Esophagus squamous epithelium (tissue), 5 donors: ENCODE measurements at places on chromosomes 12 and 14. TPM values are rescaled to one million over a fixed set of nuclear protein-coding genes. Genes with fewer than 3 reads are reported as not detected.

GRCh38 chr12:94222351-94223084 lies 74.1 kb downstream of the PLXNC1 start:
- peaks cover 17% of the 10 kb centered on the region for H3K27me3 ChIP-seq
- no peak for DNase-seq
- H3K4me3 ChIP-seq: no peak overlapping the region

- no peaks in the 10 kb centered on the region for H3K27me3 ChIP-seq
- H3K4me1 ChIP-seq: no peaks in the 10 kb centered on the region
- H3K36me3 ChIP-seq: no peaks in the 10 kb centered on the region
- H3K4me3 ChIP-seq: no peak overlapping the region
- no peak for DNase-seq
- no peak overlapping the region for H3K27ac ChIP-seq
These were observed 170.3 kb downstream of the GRIN2B start for GRCh38 chr12:13811061-13811460.

GRCh38 chr14:104582662-104583061 lies 3.1 kb downstream of the C14orf180 start:
- no peaks in the 10 kb centered on the region for H3K4me1 ChIP-seq
- no peaks in the 10 kb centered on the region for H3K36me3 ChIP-seq
- peaks cover 98% of the 10 kb centered on the region for H3K27me3 ChIP-seq

DNA sequence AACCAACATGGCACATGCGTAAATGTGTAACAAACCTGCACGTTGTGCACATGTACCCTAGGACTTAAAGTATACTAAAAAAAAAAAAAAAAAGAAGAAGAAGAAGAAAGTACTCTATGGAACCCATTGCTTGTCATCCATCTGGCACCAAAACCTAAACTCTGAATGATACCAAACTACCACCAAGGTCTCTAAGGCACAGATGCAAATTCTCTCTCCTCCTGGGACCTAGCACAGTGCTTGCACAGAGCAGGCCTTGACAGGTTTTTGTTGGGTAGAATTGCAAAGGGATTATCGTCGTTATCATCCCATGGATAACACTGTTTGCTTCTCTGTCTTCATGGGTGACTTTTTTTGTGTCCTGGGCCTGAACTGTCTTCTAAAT lies 13.2 kb upstream of the LGALS3 start:
- H3K27ac ChIP-seq: no peak overlapping the region
- H3K4me3 ChIP-seq: no peak overlapping the region
- H3K36me3 ChIP-seq: no peaks in the 10 kb centered on the region
- H3K27me3 ChIP-seq: no peaks in the 10 kb centered on the region
- DNase-seq: no peak

DNA sequence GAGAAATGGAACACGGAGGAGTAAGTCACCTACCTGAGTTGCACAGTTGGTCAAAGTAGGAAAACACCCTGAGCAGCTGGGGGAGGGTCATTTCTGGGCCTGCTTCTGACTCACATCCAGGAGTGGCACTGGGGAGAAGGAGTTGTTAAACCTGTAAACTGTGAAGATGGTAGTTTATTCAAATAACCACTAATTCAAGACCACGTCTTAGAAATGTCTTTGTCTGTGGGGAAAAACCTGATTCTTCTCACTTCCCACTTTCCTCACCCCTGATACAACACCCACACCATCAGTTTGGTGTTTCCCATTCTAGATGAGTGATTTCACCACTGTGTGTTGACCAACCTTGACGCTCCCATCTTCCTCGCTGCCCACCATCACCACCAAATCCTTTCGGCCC lies 207.1 kb downstream of the ANO4 start:
- H3K4me3 ChIP-seq: no peak overlapping the region
- no peaks in the 10 kb centered on the region for H3K36me3 ChIP-seq
- H3K27ac ChIP-seq: no peak overlapping the region
- no peaks in the 10 kb centered on the region for H3K4me1 ChIP-seq
- H3K27me3 ChIP-seq: no peaks in the 10 kb centered on the region

- no peak overlapping the region for H3K4me3 ChIP-seq
- H3K27me3 ChIP-seq: no peaks in the 10 kb centered on the region
- peaks cover 49% of the 10 kb centered on the region for H3K36me3 ChIP-seq
These were observed 6.6 kb upstream of the NOP2 start for GRCh38 chr12:6574576-6575295.

GRCh38 chr12:11757531-11757930 lies 108.1 kb downstream of the ETV6 start:
- peak overlapping the region; percentile 64 for H3K27ac ChIP-seq
- H3K4me1 ChIP-seq: peaks cover 70% of the 10 kb centered on the region
- no peak overlapping the region for H3K4me3 ChIP-seq
- H3K27me3 ChIP-seq: no peaks in the 10 kb centered on the region
- no peak for DNase-seq
- no peaks in the 10 kb centered on the region for H3K36me3 ChIP-seq

DNA sequence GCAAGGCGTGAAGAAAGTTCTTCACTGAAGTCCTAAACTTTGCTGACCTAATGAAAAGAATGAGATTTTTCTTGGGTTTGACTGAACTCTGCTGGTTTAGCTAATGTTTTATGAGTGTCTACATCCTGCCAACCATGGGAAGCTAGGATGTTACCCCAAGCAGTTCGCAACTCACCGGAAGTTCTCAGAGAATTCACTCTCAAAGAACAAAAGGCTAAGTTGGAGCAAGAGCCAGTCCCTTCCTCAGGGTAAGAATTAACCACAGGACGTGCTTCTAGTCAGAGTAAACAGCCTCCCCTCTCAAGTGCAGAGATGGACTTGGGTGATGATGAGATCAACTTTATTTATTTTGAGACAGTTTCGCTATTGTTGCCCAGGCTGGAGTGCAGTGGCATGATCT lies 37.3 kb downstream of the TCHP start:
- H3K36me3 ChIP-seq: peaks cover 69% of the 10 kb centered on the region
- no peak for DNase-seq
- no peaks in the 10 kb centered on the region for H3K27me3 ChIP-seq
- H3K4me3 ChIP-seq: no peak overlapping the region
- H3K27ac ChIP-seq: no peak overlapping the region

GRCh38 chr14:25520821-25521220 lies 470.9 kb upstream of the STXBP6 start:
- no peak overlapping the region for H3K4me3 ChIP-seq
- no peaks in the 10 kb centered on the region for H3K27me3 ChIP-seq
- H3K27ac ChIP-seq: no peak overlapping the region
- no peaks in the 10 kb centered on the region for H3K4me1 ChIP-seq

DNA sequence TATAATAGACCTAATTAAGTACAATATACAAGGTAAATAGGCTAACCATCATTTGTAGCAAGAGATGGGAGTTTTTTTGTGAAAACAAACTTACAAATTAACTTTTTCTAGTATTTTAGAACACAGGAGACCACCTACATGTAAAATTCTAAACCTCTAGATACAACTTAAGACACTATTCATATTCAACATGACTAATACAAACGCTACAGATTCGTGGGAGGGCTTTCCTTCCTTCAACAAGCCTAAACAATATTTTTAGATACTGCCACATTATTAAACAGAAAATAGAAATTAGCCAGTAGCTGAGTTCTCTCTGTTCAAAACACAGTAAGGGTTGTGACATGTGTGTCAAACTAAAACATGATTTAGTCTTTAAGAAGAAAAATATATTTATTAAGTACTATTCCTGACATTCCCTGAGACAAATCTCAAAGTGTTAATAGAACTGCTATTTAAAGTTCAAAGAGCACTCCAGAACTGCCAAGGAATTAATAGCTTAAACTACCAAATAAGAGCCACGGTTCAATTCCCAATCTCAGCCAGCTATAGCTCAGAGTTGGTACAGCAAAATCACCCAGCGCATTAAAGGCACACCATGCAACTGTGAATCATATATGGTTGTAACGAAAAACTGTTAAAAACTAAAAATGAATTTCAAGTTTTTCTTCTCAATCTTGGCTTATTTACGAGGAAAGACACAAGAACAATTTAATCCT lies 10.7 kb downstream of the MED13L start:
- no peaks in the 10 kb centered on the region for H3K27me3 ChIP-seq
- H3K27ac ChIP-seq: no peak overlapping the region
- H3K4me1 ChIP-seq: peaks cover 45% of the 10 kb centered on the region

DNA sequence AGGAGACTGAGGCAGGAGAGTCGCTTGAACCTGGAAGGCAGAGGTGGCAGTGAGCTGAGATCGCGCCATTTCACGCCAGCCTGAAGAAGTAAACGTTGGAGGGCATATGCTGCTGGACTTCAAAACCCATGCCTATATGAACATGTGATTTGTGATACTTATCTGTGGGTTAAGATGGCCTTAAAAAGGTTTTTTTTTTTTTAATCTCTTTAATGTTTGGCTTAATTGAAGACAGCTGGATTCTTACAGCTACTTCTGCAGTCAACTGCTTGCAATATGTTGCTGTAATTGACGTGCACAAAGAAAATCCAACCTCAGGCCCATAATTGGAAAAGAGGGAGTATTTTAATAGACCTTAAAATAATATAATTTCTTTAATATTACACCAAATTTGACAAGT lies 1.5 kb upstream of the B3GNT4 start:
- DNase-seq: no peak
- H3K27ac ChIP-seq: no peak overlapping the region

TMEM229B gene
- 0.30 TPM for total RNA-seq

KRT6C gene
- total RNA-seq: 3,532 TPM

KLHL33 gene
- not detected for total RNA-seq
